ENCODE measurements at places on chromosomes 13 and 19.

GRCh38 chr13:112695121-112695520, 5.3 kb downstream of the ATP11A start:
- no peak for DNase-seq

- DNase-seq, result no peak
These were observed 1.1 kb downstream of the STK24 start for GRCh38 chr13:98575904-98576199.

DNA sequence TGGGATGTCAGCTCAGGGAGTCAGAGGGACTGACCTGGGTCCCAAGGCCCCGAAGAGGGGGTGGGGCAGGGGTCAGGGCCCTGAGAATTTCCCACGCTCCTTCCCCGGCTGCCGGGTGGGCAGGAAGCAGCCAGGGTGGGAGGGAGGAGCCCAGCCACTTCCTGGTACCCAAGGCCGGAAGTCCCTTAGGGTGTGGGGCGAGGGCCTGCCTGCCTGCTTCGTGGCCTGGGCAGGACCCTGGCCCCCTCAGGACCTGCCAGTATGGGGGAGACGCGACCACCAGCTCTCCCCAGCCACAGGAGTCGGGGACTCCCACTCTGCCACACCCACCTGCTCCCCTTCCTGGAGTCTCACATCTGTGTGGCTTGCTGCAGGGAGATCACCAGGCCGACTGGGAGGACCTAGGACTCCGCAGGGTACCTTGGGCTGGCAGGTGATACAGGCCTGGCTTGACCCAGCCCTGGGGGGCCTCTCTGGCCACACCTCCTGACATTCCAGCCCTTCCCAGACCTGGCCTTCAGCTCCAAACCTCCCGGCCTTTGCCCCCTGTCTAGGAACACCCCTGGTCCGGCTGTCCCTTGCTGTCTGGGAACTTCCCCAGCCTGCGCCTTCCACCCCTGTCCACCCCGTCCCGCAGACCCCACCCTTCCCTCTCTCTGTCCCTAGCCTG, 9.8 kb upstream of the CIRBP start:
- DNase-seq, result peak; percentile 86

- peak; percentile 75 for DNase-seq
These were observed 5.0 kb downstream of the CLEC11A start for GRCh38 chr19:50728084-50728737.

DNA sequence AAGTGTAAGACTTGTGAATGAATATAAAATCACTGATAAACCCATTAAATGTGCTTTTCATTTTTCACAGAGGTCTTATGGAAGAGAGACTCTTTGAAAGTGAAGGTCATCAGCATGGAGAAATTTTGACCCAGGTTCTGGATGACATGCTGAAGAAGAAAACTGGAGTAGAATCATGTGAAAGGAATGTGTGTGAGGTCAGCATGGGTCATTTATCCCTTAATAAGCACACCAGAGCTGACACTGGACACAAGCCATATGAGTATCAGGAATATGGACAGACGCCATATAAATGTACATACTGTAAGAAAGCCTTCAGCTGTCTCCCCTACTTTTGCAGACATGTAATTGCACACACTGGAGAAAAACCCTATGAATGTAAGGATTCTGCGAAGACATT, 29.0 kb downstream of the ZNF20 start:
- no peak for DNase-seq

DNA sequence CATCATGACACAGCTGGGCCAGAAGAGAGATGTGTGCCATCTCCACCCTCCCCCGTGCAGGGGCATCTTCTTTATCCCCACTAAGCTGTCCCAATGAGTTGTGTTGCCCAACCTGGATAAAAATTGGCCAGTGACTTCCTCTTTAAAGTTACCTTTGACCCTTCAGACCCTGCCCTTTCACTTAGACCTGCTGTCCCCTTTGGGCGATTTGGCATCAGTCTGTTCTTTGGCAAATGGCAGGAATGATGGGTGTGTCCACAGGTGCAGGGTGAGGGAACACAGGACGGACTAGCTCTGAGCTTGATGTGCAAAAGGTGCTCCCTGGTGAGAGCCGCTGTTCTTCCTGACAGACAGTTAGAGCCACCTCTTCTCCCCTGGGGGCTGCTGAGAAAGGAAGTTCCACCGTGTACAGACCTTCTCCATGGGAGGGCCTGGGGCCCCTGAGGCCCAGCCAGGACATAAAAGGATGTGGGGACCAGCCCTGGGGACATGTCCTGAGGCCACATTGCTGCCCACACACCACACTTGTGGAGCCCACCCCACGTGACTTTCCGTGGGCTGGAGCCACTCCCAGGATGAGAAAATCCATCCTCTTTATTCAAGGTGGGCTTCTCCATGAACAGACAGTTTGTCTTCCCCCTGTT, 1.7 kb downstream of the CYP4F8 start:
- DNase-seq, result no peak

DNA sequence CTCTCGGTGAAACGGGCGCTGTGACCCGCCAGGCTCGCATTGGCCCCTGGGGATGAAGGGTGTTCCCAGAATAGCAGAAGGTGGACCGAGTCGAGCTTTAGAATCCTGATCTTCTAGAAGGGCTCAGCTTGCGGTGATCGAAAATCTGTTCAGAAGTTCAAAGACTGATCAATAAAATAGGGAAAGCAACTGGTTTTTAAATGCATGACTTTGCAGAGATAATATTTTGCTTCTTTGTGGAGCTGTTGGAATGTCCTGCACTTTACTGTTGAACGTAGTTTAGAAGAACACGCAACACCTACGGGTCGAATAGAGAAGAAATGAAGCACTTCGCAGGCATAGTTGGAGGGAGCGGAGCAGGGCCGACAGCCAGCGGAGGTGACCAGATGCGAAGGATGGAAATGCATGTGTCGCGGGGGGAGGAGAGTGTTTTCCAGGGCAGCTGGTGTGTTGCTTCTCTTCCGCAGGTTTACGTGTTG, 766 bp downstream of the CEBPG start:
- peak; percentile 32 for DNase-seq

- DNase-seq, result no peak
These were observed 11.0 kb upstream of the CCL25 start for GRCh38 chr19:8041531-8041931.

GRCh38 chr13:46575301-46575771, 22.4 kb downstream of the LRCH1 start:
- no peak for DNase-seq

Data from activated naive CD4-positive, alpha-beta T cell treated with anti-CD3 and anti-CD28 coated beads, Interleukin-2, amount 10 ng/mL, durations not matched to agents 7 days and 5 days (primary cell).